ENCODE measurements at places on chromosomes 6 and 20. TPM values are rescaled to one million over a fixed set of nuclear protein-coding genes. Genes with fewer than 3 reads are reported as not detected.

The PHACTR1 gene
- polyA plus RNA-seq, result 2.7 TPM

The SOBP gene
- polyA plus RNA-seq, result 3.1 TPM

The MAPK13 gene
- polyA plus RNA-seq, result 35.9 TPM

The MEI4 gene
- polyA plus RNA-seq, result not detected

The NNAT gene
- polyA plus RNA-seq, result 5.9 TPM

The SMIM29 gene
- polyA plus RNA-seq, result 41.5 TPM

The C6orf58 gene
- 0.25 TPM for polyA plus RNA-seq

The FERMT1 gene
- 8.2 TPM for polyA plus RNA-seq

The NKAPL gene
- 0.87 TPM for polyA plus RNA-seq

The HSPA1L gene
- polyA plus RNA-seq, result 0.98 TPM
